Lower lobe of right lung (tissue), 2 donors: ENCODE measurements at places on chromosomes 5 and 9. TPM values are rescaled to one million over a fixed set of nuclear protein-coding genes. Genes with fewer than 3 reads are reported as not detected.

GRCh38 chr9:128420060-128420650 is 502 bp upstream of the CERCAM start:
- peaks cover 36% of the 10 kb centered on the region for H3K27me3 ChIP-seq
- peak overlapping the region; percentile 98 for H3K4me3 ChIP-seq
- peak; percentile 81 for DNase-seq

- H3K36me3 ChIP-seq: peaks cover 18% of the 10 kb centered on the region
- H3K27me3 ChIP-seq: no peaks in the 10 kb centered on the region
- H3K27ac ChIP-seq: no peak overlapping the region
Measured at GRCh38 chr9:136111910-136112309, 6.8 kb downstream of the TMEM250 start.

GRCh38 chr5:139046551-139046950 is 151.6 kb downstream of the SIL1 start:
- no peak overlapping the region for H3K4me3 ChIP-seq
- no peaks in the 10 kb centered on the region for H3K4me1 ChIP-seq
- H3K36me3 ChIP-seq: no peaks in the 10 kb centered on the region
- DNase-seq: no peak
- no peaks in the 10 kb centered on the region for H3K27me3 ChIP-seq
- no peak overlapping the region for H3K27ac ChIP-seq

- H3K4me3 ChIP-seq: no peak overlapping the region
- no peaks in the 10 kb centered on the region for H3K4me1 ChIP-seq
- no peak overlapping the region for H3K27ac ChIP-seq
- H3K36me3 ChIP-seq: no peaks in the 10 kb centered on the region
- DNase-seq: no peak
Measured at GRCh38 chr5:10049858-10050455, 199.7 kb downstream of the ATPSCKMT start.

- H3K27me3 ChIP-seq: no peaks in the 10 kb centered on the region
- DNase-seq: no peak
- H3K36me3 ChIP-seq: peaks cover 75% of the 10 kb centered on the region
- peaks cover 31% of the 10 kb centered on the region for H3K4me1 ChIP-seq
- peak overlapping the region; percentile 79 for H3K27ac ChIP-seq
Measured at GRCh38 chr9:131628459-131629225, 83.3 kb downstream of the PRRT1B start.

- H3K27ac ChIP-seq: no peak overlapping the region
- no peak for DNase-seq
- H3K4me3 ChIP-seq: no peak overlapping the region
Measured at GRCh38 chr5:100615362-100615761, 80.2 kb downstream of the FAM174A start.

GRCh38 chr5:146451411-146451810 is 4.3 kb downstream of the TCERG1 start:
- no peak overlapping the region for H3K4me3 ChIP-seq
- peaks cover 17% of the 10 kb centered on the region for H3K36me3 ChIP-seq
- H3K27me3 ChIP-seq: no peaks in the 10 kb centered on the region
- DNase-seq: no peak
- no peak overlapping the region for H3K27ac ChIP-seq

The CTXN3 gene
- not detected for total RNA-seq

The REXO4 gene
- total RNA-seq: 20.9 TPM

The PCDHB8 gene
- total RNA-seq: 2.6 TPM

DNA sequence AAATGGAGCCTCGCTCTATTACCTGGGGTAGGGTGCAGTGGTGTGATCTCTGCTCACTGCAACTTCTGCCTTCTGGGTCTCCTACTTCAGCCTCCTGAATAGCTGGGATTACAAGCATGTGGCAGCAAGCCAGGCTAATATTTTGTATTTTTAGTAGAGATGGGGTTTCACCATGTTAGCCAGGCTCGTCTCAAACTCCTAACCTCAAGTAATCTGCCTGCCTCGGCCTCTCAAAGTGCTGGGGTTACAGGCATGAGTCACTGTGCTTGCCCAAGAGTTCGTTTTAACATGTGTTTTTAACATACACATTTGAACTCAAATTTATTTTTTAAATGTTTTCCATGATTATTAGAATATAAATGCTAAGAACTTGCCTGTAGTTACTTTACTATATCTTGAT is 34.2 kb downstream of the MARCHF6 start:
- no peaks in the 10 kb centered on the region for H3K27me3 ChIP-seq
- H3K4me3 ChIP-seq: no peak overlapping the region
- no peak for DNase-seq
- no peaks in the 10 kb centered on the region for H3K4me1 ChIP-seq

DNA sequence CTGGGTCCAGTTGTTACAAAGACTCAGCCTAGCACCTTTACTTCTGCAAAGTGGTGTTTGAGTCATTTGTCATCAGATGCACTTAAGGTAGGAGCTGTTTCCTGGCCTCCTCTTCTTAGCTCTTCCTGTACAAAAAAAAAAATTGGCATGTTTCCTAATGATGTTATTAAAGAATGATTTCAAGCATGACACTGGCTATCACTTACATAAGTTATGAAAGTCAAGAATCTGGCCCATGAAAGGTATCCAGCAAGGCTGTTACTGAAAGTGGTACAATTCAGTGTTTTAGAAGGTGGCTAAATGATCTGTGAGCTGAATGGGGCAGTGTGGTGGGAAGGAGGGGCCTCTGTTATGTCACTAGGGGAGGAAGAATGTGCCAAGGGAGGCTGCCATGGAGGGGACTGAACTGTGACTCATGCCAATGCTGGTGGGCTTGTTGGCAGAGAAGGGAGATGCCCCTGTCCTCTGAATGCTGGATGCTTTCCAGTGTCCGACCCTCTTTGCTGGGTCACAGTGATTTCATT is 175.1 kb upstream of the MAP1B start:
- no peak overlapping the region for H3K27ac ChIP-seq
- H3K4me1 ChIP-seq: no peaks in the 10 kb centered on the region
- DNase-seq: no peak

DNA sequence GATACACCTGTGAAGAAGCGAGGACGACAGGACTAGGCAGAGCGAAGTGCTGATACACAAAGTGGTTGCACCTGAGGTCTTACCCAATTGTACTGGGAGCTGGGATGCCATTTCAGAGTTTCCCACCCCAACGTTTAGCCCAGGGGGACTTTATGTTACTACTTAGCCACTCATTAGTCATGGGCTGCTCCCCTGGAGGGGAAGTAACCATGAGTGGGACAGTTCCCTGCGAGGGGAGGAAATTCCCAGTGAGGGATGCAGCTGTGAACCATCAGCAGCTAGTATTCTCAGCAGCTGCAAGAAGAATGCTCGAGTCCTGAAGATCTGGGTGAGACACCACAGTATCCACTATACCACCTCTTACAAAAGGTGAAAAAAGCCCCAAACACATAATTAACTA is 93.7 kb upstream of the ACTBL2 start:
- no peaks in the 10 kb centered on the region for H3K36me3 ChIP-seq
- no peaks in the 10 kb centered on the region for H3K4me1 ChIP-seq
- DNase-seq: no peak
- no peaks in the 10 kb centered on the region for H3K27me3 ChIP-seq
- H3K27ac ChIP-seq: no peak overlapping the region
- H3K4me3 ChIP-seq: no peak overlapping the region

The HRH2 gene
- total RNA-seq: 9.6 TPM

DNA sequence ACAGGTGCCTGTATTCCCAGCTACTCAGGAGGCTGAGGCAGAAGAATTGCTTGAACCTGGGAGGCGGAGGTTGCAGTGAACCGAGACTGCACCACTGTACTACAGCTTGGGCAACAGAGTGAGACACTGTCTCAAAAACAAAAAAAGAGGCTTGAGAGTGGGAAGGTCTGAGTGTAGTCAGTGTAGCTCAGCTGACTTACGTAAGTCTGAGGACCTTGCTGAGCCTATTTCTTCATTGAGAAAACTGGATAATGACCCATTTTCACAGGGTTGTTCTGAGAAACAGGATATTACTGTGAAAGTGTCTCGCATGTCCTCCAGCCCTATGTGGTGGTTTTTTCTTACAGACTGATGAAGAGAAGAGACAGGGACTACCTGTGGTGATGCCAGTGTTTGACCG is 66.7 kb downstream of the WDR41 start:
- no peaks in the 10 kb centered on the region for H3K27me3 ChIP-seq
- H3K4me3 ChIP-seq: no peak overlapping the region
- peaks cover 5% of the 10 kb centered on the region for H3K4me1 ChIP-seq
- no peak overlapping the region for H3K27ac ChIP-seq
- no peak for DNase-seq

- H3K27ac ChIP-seq: no peak overlapping the region
- H3K4me1 ChIP-seq: no peaks in the 10 kb centered on the region
- no peak overlapping the region for H3K4me3 ChIP-seq
Measured at GRCh38 chr5:20610681-20611080, 622.7 kb upstream of the CDH18 start.

GRCh38 chr5:31486441-31486840 is 45.5 kb downstream of the DROSHA start:
- no peak overlapping the region for H3K4me3 ChIP-seq
- no peaks in the 10 kb centered on the region for H3K4me1 ChIP-seq
- no peak overlapping the region for H3K27ac ChIP-seq
- peaks cover 82% of the 10 kb centered on the region for H3K36me3 ChIP-seq
- no peak for DNase-seq
- H3K27me3 ChIP-seq: no peaks in the 10 kb centered on the region

The TRUB2 gene
- total RNA-seq: 18.1 TPM

GRCh38 chr9:91516777-91517176 is 93.1 kb upstream of the NFIL3 start:
- no peaks in the 10 kb centered on the region for H3K27me3 ChIP-seq
- no peak for DNase-seq
- no peaks in the 10 kb centered on the region for H3K36me3 ChIP-seq

The COL23A1 gene
- 1.2 TPM for total RNA-seq

DNA sequence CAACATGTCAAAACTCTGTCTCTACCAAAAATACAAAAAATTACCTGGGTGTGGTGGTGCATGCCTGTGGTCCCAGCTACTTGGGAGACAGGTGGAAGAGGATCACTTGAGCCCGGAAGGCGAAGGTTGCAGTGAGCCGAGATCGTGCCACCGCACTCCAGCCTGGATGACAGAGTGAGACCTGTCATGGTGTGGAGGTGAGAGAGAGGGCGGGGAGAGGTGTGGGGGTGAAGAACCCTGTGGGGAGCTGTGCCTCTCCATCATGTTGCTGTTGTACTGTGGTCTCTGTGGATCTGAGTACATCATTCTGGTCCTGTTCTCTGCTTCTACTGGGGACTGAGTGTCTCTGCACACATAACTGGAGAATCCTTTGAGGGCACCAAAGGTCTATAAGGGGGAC is 11.3 kb upstream of the SLC34A1 start:
- no peaks in the 10 kb centered on the region for H3K27me3 ChIP-seq
- DNase-seq: no peak
- no peak overlapping the region for H3K4me3 ChIP-seq
- peaks cover 5% of the 10 kb centered on the region for H3K36me3 ChIP-seq
- peaks cover 25% of the 10 kb centered on the region for H3K4me1 ChIP-seq
- H3K27ac ChIP-seq: no peak overlapping the region

The TAS2R1 gene
- not detected for total RNA-seq

GRCh38 chr9:131635285-131635684 is 90.0 kb downstream of the PRRT1B start:
- H3K27me3 ChIP-seq: no peaks in the 10 kb centered on the region
- peak overlapping the region; percentile 82 for H3K27ac ChIP-seq
- peaks cover 24% of the 10 kb centered on the region for H3K4me1 ChIP-seq
- H3K36me3 ChIP-seq: peaks cover 52% of the 10 kb centered on the region
- H3K4me3 ChIP-seq: no peak overlapping the region

GRCh38 chr5:138668451-138669380 is 84.5 kb upstream of the CTNNA1 start:
- no peak for DNase-seq
- no peak overlapping the region for H3K27ac ChIP-seq
- H3K4me1 ChIP-seq: peaks cover under 1% of the 10 kb centered on the region

- H3K4me3 ChIP-seq: no peak overlapping the region
- no peaks in the 10 kb centered on the region for H3K36me3 ChIP-seq
- H3K27me3 ChIP-seq: no peaks in the 10 kb centered on the region
- no peak for DNase-seq
Measured at GRCh38 chr5:79008362-79008761, 23.3 kb upstream of the ARSB start.

GRCh38 chr9:97311798-97312500 is 4.5 kb downstream of the CCDC180 start:
- no peaks in the 10 kb centered on the region for H3K27me3 ChIP-seq
- DNase-seq: no peak
- H3K4me1 ChIP-seq: peaks cover 15% of the 10 kb centered on the region
- H3K27ac ChIP-seq: no peak overlapping the region

The ST8SIA4 gene
- 20.5 TPM for total RNA-seq

- no peak overlapping the region for H3K4me3 ChIP-seq
- no peaks in the 10 kb centered on the region for H3K27me3 ChIP-seq
- H3K27ac ChIP-seq: no peak overlapping the region
- DNase-seq: no peak
- no peaks in the 10 kb centered on the region for H3K4me1 ChIP-seq
Measured at GRCh38 chr5:52674815-52675545, 112.7 kb upstream of the ITGA1 start.

- DNase-seq: no peak
- H3K27ac ChIP-seq: no peak overlapping the region
- H3K36me3 ChIP-seq: no peaks in the 10 kb centered on the region
- no peaks in the 10 kb centered on the region for H3K27me3 ChIP-seq
- H3K4me1 ChIP-seq: peaks cover 41% of the 10 kb centered on the region
- H3K4me3 ChIP-seq: peak overlapping the region; percentile 57
Measured at GRCh38 chr5:81853030-81853357, 102.1 kb upstream of the SSBP2 start.

The GTF2H2 gene
- 28.7 TPM for total RNA-seq

DNA sequence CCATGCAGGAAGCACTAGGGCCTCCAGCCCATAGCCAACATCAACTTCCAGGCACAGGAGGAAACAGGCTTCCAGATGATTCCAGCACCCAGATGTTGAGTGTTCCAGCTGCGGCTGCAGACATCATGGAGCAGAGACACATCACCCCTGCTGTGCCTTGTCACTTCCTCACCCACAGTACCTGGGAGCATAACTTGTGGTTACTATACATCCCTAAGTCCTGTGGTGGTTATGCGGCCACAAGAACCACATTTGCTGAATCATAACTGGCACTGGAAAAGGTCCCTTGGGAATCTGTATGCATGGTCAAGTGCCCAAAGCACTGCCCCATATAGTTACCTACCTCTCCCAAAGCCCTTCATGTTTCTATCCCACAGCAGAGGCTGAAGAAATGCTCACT is 56.6 kb downstream of the WHRN start:
- H3K4me3 ChIP-seq: no peak overlapping the region
- no peaks in the 10 kb centered on the region for H3K4me1 ChIP-seq
- no peak for DNase-seq

The PALM2AKAP2 gene
- total RNA-seq: 26.2 TPM

DNA sequence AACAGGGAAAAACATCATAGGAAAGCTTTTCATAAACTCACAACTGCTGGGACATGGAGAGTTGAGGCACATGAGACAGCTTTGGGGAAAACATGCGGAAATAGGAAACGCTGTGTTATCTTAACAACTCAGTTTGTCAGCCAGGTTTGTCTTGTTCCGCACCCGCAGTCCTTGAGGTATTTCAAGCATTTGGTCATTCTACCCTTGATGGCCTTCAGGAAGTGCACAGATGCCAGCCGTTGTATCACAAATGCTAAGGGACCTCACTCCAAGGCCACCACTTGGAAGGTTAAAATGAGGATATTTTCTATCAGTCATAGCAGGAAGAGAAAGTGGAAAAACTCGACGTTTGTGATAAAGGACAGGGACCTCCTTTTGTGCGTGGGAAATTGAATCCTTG is 83.8 kb downstream of the TRIO start:
- no peaks in the 10 kb centered on the region for H3K36me3 ChIP-seq
- H3K27me3 ChIP-seq: no peaks in the 10 kb centered on the region
- peaks cover 37% of the 10 kb centered on the region for H3K4me1 ChIP-seq
- peak overlapping the region; percentile 32 for H3K27ac ChIP-seq
